ENCODE measurements at places on chromosomes 4 and X. TPM values are rescaled to one million over a fixed set of nuclear protein-coding genes. Genes with fewer than 3 reads are reported as not detected.

SLC25A53 gene
- 1.9 TPM for total RNA-seq

LRAT gene
- total RNA-seq: not detected

FAM184B gene
- not detected for total RNA-seq

PLP1 gene
- not detected for total RNA-seq

BRCC3 gene
- 12.1 TPM for total RNA-seq

RAB40A gene
- 0.19 TPM for total RNA-seq

CCNQ gene
- 39.9 TPM for total RNA-seq

C4orf54 gene
- 0.63 TPM for total RNA-seq

DNA sequence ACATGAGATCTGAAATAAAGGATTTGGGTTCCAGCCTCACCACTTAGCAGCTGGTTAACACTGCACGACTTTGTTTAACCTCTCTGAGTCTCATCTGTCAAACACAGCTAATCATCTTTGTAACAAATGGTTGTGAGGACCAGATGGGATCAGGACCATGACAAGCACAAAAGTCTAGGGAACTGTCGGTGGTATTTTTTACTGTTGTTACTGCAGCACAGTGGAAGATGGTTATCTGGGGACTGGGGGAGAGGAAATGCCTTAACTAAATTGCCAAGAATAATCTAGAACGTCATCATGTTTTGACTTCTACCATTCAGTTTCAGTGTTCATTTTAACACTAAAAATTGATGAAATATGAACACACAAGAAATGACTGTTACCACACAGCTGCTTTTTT, 99.5 kb downstream of the ADGRA3 start:
- H3K4me3 ChIP-seq: no peak overlapping the region
- no peaks in the 10 kb centered on the region for H3K4me1 ChIP-seq
- H3K36me3 ChIP-seq: no peaks in the 10 kb centered on the region
- H3K27ac ChIP-seq: no peak overlapping the region
- H3K27me3 ChIP-seq: no peaks in the 10 kb centered on the region

DNA sequence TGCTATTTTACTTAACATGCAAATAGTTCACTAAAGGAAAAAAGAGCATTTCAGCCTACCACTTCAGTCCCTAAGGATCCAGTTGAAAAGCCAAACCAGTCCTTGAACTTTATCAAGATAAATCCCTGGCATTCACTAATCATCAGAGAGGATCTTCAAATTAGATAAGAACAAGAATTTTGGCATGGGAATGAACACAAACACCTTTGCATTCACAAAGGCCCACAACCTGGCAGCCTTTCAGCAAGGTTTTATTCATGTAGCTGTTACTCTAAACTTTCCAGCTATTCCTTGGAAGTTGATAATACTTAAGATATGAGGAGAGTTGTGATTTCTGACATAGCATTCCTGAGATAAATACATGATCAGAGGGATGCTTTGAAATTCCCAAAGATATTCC, 193.4 kb downstream of the LRBA start:
- no peak overlapping the region for H3K27ac ChIP-seq
- H3K27me3 ChIP-seq: no peaks in the 10 kb centered on the region
- no peaks in the 10 kb centered on the region for H3K4me1 ChIP-seq
- no peaks in the 10 kb centered on the region for H3K36me3 ChIP-seq
- H3K4me3 ChIP-seq: no peak overlapping the region
- DNase-seq: no peak

DNA sequence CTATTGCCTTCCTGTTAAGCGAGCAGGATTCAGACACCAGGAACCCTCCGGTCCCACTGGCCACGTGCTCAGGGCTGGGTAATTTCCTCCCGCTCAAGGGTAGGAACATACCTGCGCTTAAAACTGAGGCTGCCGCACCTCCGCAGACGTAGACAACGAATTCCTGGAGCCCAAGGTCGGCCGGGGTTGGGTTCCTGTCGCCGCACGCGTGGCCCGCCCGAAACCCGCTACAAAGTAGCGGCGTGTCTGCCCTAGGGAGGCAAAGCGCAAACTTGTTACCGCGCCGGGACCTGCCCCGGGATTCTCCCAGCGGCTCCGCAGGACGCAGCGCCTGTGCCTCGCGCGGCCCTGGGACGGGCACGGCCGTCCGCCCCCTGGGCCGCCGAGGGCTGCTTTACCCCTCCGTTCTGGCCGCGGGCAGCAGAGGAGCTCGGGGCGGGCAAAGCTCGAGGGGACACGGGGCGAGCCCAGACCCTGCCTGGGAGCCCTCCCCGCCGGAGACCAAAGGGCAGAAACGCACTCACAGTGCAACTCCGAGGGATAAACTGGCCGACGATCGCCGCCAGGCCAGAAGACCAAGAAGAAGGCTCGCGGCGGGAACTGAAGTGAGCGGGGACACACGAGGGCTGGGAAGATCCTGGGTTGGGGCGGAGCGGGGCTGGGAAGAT, at the start of gene ERVMER34-1:
Gene ERVMER34-1, minus strand, starts transcription at position 607 of the 668 bp plus-strand sequence. CDS start 5,905 bp downstream, outside the sequence.
- no peaks in the 10 kb centered on the region for H3K4me1 ChIP-seq
- H3K27me3 ChIP-seq: no peaks in the 10 kb centered on the region
- H3K27ac ChIP-seq: no peak within 1 kb of the TSS
- no peaks in the 10 kb centered on the region for H3K36me3 ChIP-seq

- H3K4me1 ChIP-seq: no peaks in the 10 kb centered on the region
- H3K4me3 ChIP-seq: no peak overlapping the region
- no peak overlapping the region for H3K27ac ChIP-seq
- peaks cover 8% of the 10 kb centered on the region for H3K27me3 ChIP-seq
Observed at GRCh38 chr4:67584496-67584895, 26.0 kb downstream of the STAP1 start.

DNA sequence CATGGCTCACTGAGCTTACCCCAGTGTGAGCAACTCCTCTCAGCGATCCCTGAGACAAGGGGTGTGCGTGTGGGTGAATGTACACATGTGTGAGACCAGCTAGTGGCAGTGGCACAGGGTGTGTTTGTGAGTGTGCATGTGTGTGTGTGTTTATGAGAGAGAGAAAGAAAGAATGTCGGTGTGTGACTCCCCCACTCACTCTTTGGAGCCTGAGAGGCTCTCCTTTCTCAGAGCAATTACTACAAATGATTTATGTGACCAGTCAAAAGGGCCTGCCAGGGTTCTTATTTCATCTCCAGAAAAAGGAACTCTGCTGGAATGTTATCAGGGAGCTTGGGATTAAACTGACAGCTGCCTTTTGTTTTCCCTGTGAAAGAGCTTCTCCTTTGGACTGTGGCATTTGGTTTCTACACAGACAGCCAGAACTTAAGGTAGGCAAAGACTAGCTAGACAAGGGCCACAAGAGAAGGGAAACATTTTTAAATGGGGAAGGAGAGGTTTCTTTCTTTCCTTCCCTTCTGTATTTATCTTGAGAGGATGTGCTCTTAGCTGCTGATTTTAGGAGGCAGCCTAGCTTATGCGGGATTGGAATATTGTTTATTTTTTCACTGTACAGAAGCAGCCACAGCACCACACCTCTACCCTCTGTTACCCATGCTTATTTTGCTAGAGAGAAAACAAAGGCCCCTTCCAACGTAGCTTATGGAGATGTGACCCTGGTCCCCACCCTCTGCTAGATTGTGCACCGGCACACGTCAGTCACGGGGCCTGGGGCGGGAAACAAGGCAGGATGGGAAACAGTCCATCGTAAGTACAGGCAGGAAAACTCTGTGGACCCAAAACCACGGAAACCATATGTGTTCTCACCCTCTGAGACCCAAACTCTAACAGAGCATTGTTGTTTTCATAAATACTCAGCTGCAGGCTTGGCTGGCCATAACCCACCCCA, 143.5 kb downstream of the MGST2 start:
- no peak for DNase-seq
- peaks cover 17% of the 10 kb centered on the region for H3K4me1 ChIP-seq
- H3K4me3 ChIP-seq: no peak overlapping the region
- no peaks in the 10 kb centered on the region for H3K27me3 ChIP-seq
- peak overlapping the region; percentile 12 for H3K27ac ChIP-seq
- H3K36me3 ChIP-seq: no peaks in the 10 kb centered on the region

- no peaks in the 10 kb centered on the region for H3K4me1 ChIP-seq
- H3K27me3 ChIP-seq: no peaks in the 10 kb centered on the region
- no peaks in the 10 kb centered on the region for H3K36me3 ChIP-seq
Observed at GRCh38 chr4:158112611-158113010, 60.2 kb downstream of the GASK1B start.

GRCh38 chrX:124441971-124442590, 95.7 kb downstream of the SH2D1A start:
- H3K4me1 ChIP-seq: no peaks in the 10 kb centered on the region
- no peaks in the 10 kb centered on the region for H3K36me3 ChIP-seq
- no peak overlapping the region for H3K4me3 ChIP-seq
- H3K27ac ChIP-seq: no peak overlapping the region

- no peak overlapping the region for H3K27ac ChIP-seq
- no peak for DNase-seq
- H3K27me3 ChIP-seq: no peaks in the 10 kb centered on the region
- no peaks in the 10 kb centered on the region for H3K36me3 ChIP-seq
Observed at GRCh38 chr4:159413306-159413943, 310.5 kb downstream of the RAPGEF2 start.

GRCh38 chrX:111216293-111216801, 53.9 kb downstream of the CAPN6 start:
- no peak for DNase-seq
- no peaks in the 10 kb centered on the region for H3K4me1 ChIP-seq
- H3K36me3 ChIP-seq: no peaks in the 10 kb centered on the region
- no peak overlapping the region for H3K4me3 ChIP-seq

DNA sequence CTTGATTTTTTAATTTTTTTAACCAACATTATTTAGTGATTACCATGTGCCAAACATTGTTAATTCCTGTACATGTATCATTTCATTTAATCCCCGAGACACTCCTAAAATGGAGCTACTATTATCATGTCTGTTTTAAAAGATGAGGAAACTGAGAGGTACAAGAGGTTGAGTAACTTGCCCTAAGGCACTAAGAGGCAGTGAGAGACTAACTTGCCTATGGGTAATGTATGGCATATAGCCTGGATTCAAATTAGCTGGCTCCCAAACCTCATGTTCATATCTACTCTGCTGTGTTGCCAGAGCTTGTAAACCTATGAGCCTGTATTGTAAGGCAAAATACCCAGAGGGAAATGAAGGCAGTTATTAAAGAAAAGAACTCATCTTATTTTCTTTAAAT, 443.6 kb downstream of the IL15 start:
- no peaks in the 10 kb centered on the region for H3K36me3 ChIP-seq
- no peaks in the 10 kb centered on the region for H3K4me1 ChIP-seq
- no peak overlapping the region for H3K4me3 ChIP-seq
- DNase-seq: no peak
- no peaks in the 10 kb centered on the region for H3K27me3 ChIP-seq
- H3K27ac ChIP-seq: no peak overlapping the region

GRCh38 chr4:159175989-159176375, 73.1 kb downstream of the RAPGEF2 start:
- H3K27me3 ChIP-seq: no peaks in the 10 kb centered on the region
- H3K4me1 ChIP-seq: peaks cover 44% of the 10 kb centered on the region
- peak overlapping the region; percentile 50 for H3K27ac ChIP-seq
- peak overlapping the region; percentile 13 for H3K4me3 ChIP-seq
- no peaks in the 10 kb centered on the region for H3K36me3 ChIP-seq
- no peak for DNase-seq

DNA sequence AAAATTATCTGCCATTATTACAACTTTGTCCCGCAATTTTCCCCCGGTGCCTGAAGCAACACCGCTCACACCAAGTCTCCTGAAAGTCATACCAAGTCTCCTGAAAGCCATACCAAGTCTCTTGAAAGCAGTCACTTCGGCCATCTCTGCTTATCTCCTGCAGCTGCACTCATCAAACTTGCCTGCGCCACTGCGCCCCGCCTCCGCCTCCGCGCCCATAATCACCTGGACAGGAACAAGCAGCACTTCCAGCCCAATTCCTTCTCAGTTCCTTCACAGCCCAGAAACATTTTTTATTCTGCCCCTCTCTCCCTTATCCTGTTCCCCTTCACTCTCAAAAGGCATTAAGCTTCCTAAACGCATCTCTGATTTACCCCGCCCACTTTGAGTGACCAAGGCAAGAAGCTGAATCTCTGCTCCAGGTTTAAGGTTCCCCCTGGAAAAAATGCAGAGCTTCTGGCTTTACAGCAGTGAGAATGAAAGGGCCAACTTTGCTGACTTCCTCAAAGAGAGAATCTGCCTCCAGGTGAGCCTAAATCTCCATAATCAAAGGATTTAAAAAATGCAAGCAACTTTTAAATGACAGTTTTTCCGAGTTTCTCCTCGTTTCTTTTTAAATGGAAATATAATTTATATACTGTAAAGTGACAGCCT, 7.7 kb downstream of the GPR50 start:
- H3K36me3 ChIP-seq: no peaks in the 10 kb centered on the region
- no peak for DNase-seq
- H3K4me3 ChIP-seq: no peak overlapping the region
- H3K27me3 ChIP-seq: no peaks in the 10 kb centered on the region
- H3K4me1 ChIP-seq: no peaks in the 10 kb centered on the region

GRCh38 chr4:183205709-183206108, 106.7 kb downstream of the WWC2 start:
- H3K27me3 ChIP-seq: no peaks in the 10 kb centered on the region
- no peak for DNase-seq
- 0 out of 2 replicates have a peak, but pooled peaks cover 1% of the 10 kb centered on the region for H3K4me1 ChIP-seq
- H3K27ac ChIP-seq: no peak overlapping the region

DNA sequence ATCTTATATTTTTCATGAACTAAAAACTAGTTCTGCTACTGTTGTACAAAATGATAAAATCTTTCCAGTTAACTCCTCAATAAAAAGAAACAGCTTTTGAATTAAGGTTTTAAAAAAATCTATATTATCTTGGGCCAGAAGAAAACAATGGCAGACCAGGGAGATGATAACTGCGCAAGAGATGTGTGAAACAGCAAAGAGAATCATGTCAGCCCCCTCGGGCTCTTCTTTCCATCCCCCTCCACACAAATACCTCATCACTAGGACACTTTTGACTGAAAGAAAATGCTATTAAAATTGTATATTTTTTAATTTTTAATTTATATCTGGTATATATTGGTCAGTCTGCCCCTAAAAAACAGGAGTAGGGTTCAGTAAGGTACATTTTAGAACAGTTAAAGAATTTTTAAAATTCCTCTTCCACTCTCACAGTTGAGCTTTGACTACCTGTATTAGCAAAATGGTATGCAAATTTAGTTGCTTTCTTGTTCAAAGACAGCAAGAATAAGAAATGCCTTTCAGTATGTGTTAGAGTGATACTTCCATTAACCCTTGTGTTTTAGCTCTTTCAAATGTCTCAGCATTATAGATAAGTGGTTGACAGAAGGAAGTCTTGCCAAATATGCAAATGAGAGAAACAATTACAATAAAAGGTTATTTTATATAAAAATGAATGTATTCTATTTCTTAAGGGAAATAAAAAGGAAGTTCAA, 36.4 kb upstream of the LCORL start:
- H3K4me1 ChIP-seq: no peaks in the 10 kb centered on the region
- no peaks in the 10 kb centered on the region for H3K36me3 ChIP-seq
- 0 out of 2 replicates have a peak, but pooled peaks cover 4% of the 10 kb centered on the region for H3K27me3 ChIP-seq
- no peak overlapping the region for H3K27ac ChIP-seq
- no peak for DNase-seq

All from SJSA1 (cell line).